ENCODE measurements at places on chromosomes 11 and 22. TPM values are rescaled to one million over a fixed set of nuclear protein-coding genes. Genes with fewer than 3 reads are reported as not detected.

MAJIN gene
- not detected for polyA plus RNA-seq

SCGB1A1 gene
- not detected for polyA plus RNA-seq

LRRC32 gene
- polyA plus RNA-seq = 62.4 TPM

YAP1 gene
- 19.8 TPM for polyA plus RNA-seq

GRCh38 chr22:37804881-37805809 lies 2.6 kb upstream of the GCAT start:
- DNase-seq = peak; percentile 93

- DNase-seq = peak; percentile 79
Observed at GRCh38 chr22:39234867-39235687, 9.7 kb downstream of the PDGFB start.

- no peak for DNase-seq
Observed at GRCh38 chr11:128235426-128235825, 351.9 kb downstream of the ETS1 start.

- DNase-seq = no peak
Observed at GRCh38 chr11:850775-851763, 8.4 kb downstream of the TSPAN4 start.

GRCh38 chr11:1263010-1263409 lies 40.1 kb downstream of the MUC5B start:
- DNase-seq = no peak

GRCh38 chr22:36445158-36445668 lies 36.2 kb downstream of the TXN2 start:
- peak; percentile 56 for DNase-seq
